Diencephalon (tissue), 1 donor: ENCODE measurements at places on chromosomes 2 and 18. TPM values are rescaled to one million over a fixed set of nuclear protein-coding genes. Genes with fewer than 3 reads are reported as not detected.

MC5R gene
- 0.69 TPM for total RNA-seq

HK2 gene
- 4.2 TPM for total RNA-seq

CHN1 gene
- total RNA-seq = 99.7 TPM

RAD51AP2 gene
- 1.2 TPM for total RNA-seq

NAT8 gene
- not detected for total RNA-seq

RUFY4 gene
- total RNA-seq = 0.23 TPM

GALNT13 gene
- 37.8 TPM for total RNA-seq

MEIS1 gene
- total RNA-seq = 54.2 TPM
